ENCODE measurements at places on chromosomes 2 and 18. TPM values are rescaled to one million over a fixed set of nuclear protein-coding genes. Genes with fewer than 3 reads are reported as not detected.

The IL1B gene
- total RNA-seq: 0.40 TPM

The DIPK1C gene
- total RNA-seq: not detected

The SRD5A2 gene
- not detected for total RNA-seq

The HOXD12 gene
- not detected for total RNA-seq

The C2orf15 gene
- total RNA-seq: 0.46 TPM

The OTOS gene
- not detected for total RNA-seq

The TUBA4B gene
- total RNA-seq: 0.26 TPM

The TBR1 gene
- total RNA-seq: 0.09 TPM

The MARS2 gene
- 11.4 TPM for total RNA-seq

The ANAPC1 gene
- 18.9 TPM for total RNA-seq

The ANKRD53 gene
- not detected for total RNA-seq

The GKN1 gene
- 0.48 TPM for total RNA-seq

The RELCH gene
- total RNA-seq: 14.2 TPM

The HOXD10 gene
- 7.4 TPM for total RNA-seq

The HJURP gene
- total RNA-seq: 89.5 TPM

The CTIF gene
- total RNA-seq: 15.5 TPM

The CGREF1 gene
- 7.3 TPM for total RNA-seq

The ARHGEF33 gene
- total RNA-seq: 0.10 TPM

The SNED1 gene
- 0.84 TPM for total RNA-seq

The NFATC1 gene
- 5.1 TPM for total RNA-seq

The TMEM182 gene
- total RNA-seq: 3.6 TPM

All from A549 treated with RU486 at 1 μM for 4 hours (cell line).